DMS53 (cell line): ENCODE measurements at places on chromosomes 16 and 17.
A peak's percentile ranks its signal among the peaks of the same experiment; 100 is the strongest.

DNA sequence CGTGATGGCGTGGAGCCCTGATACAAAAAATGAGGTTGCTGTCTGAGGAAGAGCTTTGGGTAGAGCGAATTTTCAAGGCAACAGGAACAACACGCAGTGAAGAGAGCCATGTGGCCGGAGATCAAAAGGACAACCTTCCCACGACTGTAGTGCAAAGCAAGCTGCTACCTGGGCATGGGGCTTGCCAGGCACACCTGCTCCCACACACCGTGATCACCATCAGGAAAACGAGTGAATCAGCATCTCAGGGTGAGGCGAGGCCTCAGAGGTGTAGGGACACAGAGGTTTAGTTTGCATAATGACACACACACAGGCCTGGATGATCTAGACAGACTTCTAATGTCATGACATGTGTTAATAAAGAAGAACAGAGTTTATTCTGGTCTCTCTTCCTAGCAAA lies 65.7 kb downstream of the PARN start:
- DNase-seq = peak; percentile 94

GRCh38 chr16:69852815-69853214 lies 90.7 kb downstream of the WWP2 start:
- no peak for DNase-seq

- DNase-seq = no peak
Observed at GRCh38 chr16:280991-281659, 734 bp downstream of the ARHGDIG start.

GRCh38 chr17:49779739-49780231 lies 8.7 kb upstream of the KAT7 start:
- DNase-seq = peak; percentile 72

DNA sequence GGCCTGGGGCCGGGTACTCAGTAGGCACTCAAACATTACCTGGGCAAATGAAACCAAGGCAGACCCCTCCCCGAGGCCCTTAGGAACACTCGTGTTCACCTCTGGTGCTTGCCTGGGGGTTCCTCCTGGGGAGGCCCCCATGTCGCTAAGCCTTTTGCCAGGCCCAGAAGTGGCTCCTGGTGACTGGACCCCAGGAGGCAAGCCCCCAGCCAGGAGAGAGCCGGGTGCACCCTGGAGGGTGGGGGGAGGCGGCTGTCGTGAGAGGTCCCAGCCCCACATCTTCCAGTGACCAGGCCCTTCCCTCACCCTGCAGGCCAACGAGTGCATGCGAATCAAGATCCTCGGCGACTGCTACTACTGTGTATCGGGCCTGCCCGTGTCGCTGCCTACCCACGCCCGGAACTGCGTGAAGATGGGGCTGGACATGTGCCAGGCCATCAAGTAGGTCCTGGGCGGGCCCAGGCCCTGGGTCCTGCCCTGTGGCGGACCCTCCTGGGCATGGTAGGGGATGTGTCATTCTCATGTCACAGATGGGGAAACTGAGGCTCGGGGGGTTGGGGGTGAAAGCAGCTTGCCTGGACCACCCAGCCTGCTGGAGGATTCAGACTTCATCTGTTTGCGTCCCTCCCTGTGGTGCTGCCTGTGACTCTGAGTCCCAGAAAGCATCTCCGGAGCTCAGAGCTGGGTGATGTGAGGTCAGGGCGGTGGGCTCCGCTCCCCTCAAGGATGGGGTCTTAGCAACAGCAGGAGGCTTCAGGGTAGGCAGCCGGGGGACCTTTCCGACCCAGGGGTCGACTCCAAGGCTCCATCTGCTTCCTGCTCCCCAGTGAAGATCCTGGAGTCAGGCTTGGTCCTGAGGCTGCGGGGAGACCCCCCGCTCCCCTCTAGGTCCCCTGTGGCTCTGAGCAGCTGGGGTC lies 32.5 kb downstream of the ADCY7 start:
- DNase-seq = no peak

DNA sequence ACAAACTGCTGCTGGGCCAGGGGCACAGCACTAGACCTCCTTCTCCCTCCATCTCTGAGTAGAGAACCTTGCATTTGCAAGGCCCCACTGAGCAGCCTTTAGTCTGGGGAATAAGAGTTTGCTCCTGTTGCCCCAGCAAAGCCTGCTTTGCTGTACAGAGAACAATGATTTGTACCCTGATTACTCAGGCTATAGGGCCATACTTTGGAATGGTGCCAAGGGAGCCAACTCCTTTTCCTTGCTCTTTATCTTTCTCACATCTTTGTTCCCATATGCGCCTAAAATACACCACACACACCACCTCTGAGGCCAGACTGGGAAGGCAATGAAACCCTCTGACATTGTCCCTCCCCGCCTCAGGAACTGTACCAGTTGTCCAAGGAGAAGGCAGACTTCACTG lies 21.2 kb downstream of the LIG3 start:
- no peak for DNase-seq
